Osteoblast (primary cell): ENCODE measurements at places on chromosomes 5 and 9. TPM values are rescaled to one million over a fixed set of nuclear protein-coding genes. Genes with fewer than 3 reads are reported as not detected.
A peak's percentile ranks its signal among the peaks of the same experiment; 100 is the strongest.

The UGT3A2 gene
- under 0.01 TPM in 1 of 2 replicates, not detected in the other for total RNA-seq

The STING1 gene
- total RNA-seq, result 46.3 and 48.3 TPM in 2 replicates

The LCN2 gene
- not detected in 2 replicates for total RNA-seq

The SV2C gene
- total RNA-seq, result not detected in 2 replicates

The TPRN gene
- total RNA-seq, result 9.7 and 10.5 TPM in 2 replicates

The TEX48 gene
- not detected in 2 replicates for total RNA-seq

DNA sequence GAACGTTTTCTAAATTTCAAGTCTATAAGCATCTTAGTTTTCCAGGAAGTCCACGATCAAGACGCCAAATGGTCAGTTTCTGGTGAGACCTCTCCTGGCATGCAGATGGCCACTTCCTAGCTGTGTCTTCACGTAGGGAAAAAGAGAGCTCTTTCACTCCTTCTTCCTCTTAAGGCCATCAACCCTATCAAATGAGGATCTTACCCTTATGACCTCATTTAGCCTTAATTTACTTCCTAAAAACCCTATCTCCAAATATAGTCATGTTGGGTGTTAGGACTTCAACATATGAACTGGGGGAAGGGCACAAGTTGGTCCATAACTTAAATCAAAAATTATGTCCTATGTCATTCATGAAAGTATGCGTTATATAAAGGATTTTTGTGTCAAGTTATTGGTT, 229.5 kb downstream of the ARL15 start:
- H3K27me3 ChIP-seq, result no peaks in the 10 kb centered on the region
- H3K4me3 ChIP-seq, result no peak overlapping the region
- peaks cover 4% of the 10 kb centered on the region for H3K4me1 ChIP-seq
- no peak for DNase-seq

GRCh38 chr5:167658889-167659288, 632.6 kb upstream of the WWC1 start:
- no peaks in the 10 kb centered on the region for H3K36me3 ChIP-seq
- no peak overlapping the region for H3K27ac ChIP-seq
- H3K4me1 ChIP-seq, result peaks cover 11% of the 10 kb centered on the region
- no peak for DNase-seq
- H3K4me3 ChIP-seq, result no peak overlapping the region

DNA sequence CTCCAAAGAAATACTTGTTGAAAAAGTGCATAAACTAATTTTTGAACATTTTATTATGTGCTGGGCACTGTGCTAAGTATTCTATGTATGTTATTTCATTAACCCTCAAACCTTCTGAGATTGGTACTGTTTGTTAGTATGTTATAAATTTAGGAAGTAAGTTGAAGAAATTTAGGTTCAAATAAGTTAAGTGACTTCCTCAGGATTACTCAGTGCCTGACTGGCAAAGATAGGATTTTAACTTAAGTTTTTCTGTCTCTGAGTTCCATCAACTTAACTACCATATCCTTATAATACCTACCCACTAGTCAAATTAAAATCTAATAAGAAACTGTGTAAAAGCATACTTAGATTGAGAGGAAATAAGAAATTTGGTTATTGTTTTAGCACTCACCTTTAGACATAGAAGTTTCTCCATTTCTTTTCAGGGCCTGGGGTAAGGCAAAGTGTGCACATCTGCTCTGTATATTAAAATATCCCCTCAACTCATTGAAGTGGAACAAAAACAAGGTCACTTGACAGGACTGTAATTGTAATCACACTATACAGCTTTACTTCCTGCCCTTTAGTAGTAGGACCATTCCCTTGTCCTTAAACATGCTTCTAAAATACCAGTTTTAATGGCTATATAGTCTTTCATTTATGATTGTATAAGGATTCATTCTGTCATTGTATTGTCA, 15.2 kb downstream of the TGFBR1 start:
- no peaks in the 10 kb centered on the region for H3K36me3 ChIP-seq
- no peak for DNase-seq
- no peak overlapping the region for H3K27ac ChIP-seq
- no peaks in the 10 kb centered on the region for H3K4me1 ChIP-seq
- H3K4me3 ChIP-seq, result no peak overlapping the region

DNA sequence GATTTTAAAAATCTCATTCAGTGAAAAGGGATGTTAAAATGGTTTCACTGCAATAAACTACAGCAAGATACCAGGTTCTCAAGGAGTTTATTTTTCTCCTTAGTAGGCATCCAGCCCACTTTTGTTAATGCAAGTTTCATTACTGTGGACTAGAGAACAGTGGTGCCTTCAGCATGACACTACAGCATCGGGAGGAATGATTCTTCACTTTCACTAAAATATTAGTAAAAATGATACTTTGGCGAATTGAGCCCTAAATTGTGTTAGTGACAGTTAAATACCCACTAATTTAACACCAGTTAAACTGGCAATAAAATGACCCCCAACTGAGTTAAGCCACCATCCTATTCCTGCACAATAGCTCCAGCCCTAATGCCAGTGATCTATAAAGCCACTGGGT, 152.2 kb upstream of the MPDZ start:
- H3K27me3 ChIP-seq, result peaks cover 26% of the 10 kb centered on the region
- no peak overlapping the region for H3K4me3 ChIP-seq
- no peaks in the 10 kb centered on the region for H3K36me3 ChIP-seq
- peak; percentile 1 for DNase-seq
- no peak overlapping the region for H3K27ac ChIP-seq
- no peaks in the 10 kb centered on the region for H3K4me1 ChIP-seq

GRCh38 chr5:109370343-109370742, 39.4 kb downstream of the PJA2 start:
- peaks cover 39% of the 10 kb centered on the region for H3K36me3 ChIP-seq
- no peak for DNase-seq
- H3K4me3 ChIP-seq, result no peak overlapping the region
- H3K27me3 ChIP-seq, result no peaks in the 10 kb centered on the region
- no peak overlapping the region for H3K27ac ChIP-seq

- DNase-seq, result peak; percentile 71
- no peaks in the 10 kb centered on the region for H3K4me1 ChIP-seq
- H3K4me3 ChIP-seq, result no peak overlapping the region
- H3K36me3 ChIP-seq, result no peaks in the 10 kb centered on the region
- no peak overlapping the region for H3K27ac ChIP-seq
- H3K27me3 ChIP-seq, result peaks cover 27% of the 10 kb centered on the region
Measured at GRCh38 chr5:161544350-161544765, 2.2 kb downstream of the GABRB2 start.

DNA sequence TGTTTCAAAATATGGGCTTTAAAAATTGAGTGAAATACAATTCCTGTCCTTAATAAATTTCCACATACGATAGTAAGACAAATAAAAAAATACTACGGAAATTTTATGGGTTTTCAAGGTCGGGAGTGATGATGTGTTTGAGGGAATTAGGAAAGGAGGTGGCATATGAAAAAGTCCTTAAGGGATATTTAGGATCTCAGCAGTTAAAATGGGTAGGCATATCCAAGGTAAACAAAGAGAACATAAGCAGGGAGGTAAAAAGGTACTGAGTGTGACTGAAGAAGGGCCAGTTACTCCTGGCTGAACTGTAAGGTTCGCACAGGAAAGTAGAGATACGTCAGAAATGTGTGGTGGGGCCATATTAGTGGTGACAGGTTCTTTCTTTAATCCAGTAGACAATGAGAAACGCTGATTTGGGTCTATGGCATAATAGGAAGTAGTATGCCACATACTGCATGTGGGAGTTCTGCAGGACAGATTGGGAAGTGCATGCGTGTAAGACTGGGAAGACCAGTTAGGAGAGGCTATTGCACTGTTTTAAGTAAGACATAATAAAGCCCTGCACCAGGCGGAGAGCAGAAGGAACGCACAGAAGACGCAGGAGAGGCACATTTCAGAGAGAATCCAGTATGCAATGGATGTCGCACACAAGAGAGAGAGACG, 937 bp upstream of the HMGCR start:
- H3K36me3 ChIP-seq, result no peaks in the 10 kb centered on the region
- peak overlapping the region; percentile 93 for H3K27ac ChIP-seq
- peak; percentile 95 for DNase-seq
- no peaks in the 10 kb centered on the region for H3K27me3 ChIP-seq
- H3K4me1 ChIP-seq, result peaks cover 11% of the 10 kb centered on the region
- peak overlapping the region; percentile 87 for H3K4me3 ChIP-seq

DNA sequence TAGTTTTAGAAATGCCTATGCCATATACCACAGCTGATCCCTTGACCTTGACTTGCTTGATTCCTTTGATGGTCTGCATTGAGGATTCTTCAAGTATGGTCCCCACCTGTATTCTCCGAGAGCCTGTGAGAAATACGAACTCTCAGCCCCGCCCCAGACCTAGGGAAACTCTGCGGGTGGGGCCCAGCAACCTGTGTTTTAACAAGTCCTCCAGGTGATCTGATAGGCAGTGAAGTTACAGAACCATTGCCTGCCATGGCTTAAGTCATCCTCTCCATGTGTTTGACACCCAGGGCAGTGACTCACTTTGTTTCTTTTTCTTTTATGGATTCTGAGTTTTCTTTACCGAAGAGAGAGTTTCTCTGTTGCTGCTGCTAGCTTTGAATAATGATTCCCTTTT, 18.5 kb downstream of the FRMPD1 start:
- H3K4me3 ChIP-seq, result no peak overlapping the region
- H3K4me1 ChIP-seq, result no peaks in the 10 kb centered on the region
- no peak overlapping the region for H3K27ac ChIP-seq
- DNase-seq, result no peak

- H3K36me3 ChIP-seq, result no peaks in the 10 kb centered on the region
- DNase-seq, result no peak
- no peak overlapping the region for H3K4me3 ChIP-seq
- H3K4me1 ChIP-seq, result no peaks in the 10 kb centered on the region
- no peak overlapping the region for H3K27ac ChIP-seq
- H3K27me3 ChIP-seq, result no peaks in the 10 kb centered on the region
Measured at GRCh38 chr9:99590840-99591239, 230.8 kb upstream of the NR4A3 start.

DNA sequence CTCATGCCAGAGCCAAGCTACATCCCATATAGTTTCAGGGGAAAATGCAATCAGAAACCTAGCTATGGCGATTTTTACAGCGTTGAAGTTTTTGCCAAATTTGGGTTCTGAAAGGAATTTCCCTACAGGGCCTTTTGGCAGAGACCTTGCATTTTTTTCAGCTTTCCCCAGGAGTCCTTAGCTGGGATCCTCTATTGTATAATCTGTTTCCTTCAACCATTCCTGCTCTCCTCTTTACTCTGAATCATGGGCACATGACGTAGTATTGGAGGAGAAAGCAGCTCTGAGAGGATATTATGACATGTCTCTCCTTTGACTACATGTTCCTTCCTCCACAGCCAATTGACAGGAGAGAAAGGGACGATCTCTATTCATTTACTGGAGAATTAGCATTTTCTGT, 118.5 kb upstream of the ERCC6L2 start:
- no peaks in the 10 kb centered on the region for H3K36me3 ChIP-seq
- peaks cover 19% of the 10 kb centered on the region for H3K27me3 ChIP-seq
- no peak overlapping the region for H3K4me3 ChIP-seq

DNA sequence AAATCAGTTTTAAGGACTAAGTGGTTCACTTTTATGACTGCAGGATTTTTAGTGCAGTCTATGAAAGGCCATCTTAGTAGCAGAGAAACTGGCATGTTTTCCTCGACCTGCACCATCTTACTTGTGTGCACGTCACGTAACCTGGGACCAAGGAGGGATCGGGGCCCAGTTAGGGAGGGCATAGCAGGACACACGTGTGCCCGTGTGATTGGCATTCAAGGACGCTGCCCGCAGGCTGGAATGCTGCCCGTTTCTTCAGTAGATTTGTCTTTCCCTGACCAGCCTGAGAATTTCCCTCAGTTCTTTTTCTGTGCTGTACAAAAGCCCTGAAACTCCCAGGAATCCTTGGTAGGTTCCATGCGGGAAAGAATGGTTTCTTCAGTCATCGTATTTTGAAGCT, 196.3 kb downstream of the TRIO start:
- H3K4me3 ChIP-seq, result no peak overlapping the region
- H3K36me3 ChIP-seq, result peaks cover 92% of the 10 kb centered on the region
- H3K27me3 ChIP-seq, result no peaks in the 10 kb centered on the region
- H3K27ac ChIP-seq, result peak overlapping the region; percentile 36
- peaks cover 4% of the 10 kb centered on the region for H3K4me1 ChIP-seq
- no peak for DNase-seq

- no peak overlapping the region for H3K4me3 ChIP-seq
- peaks cover 53% of the 10 kb centered on the region for H3K27me3 ChIP-seq
- no peaks in the 10 kb centered on the region for H3K36me3 ChIP-seq
- no peak overlapping the region for H3K27ac ChIP-seq
Measured at GRCh38 chr9:130328349-130328801, 62.8 kb downstream of the HMCN2 start.

DNA sequence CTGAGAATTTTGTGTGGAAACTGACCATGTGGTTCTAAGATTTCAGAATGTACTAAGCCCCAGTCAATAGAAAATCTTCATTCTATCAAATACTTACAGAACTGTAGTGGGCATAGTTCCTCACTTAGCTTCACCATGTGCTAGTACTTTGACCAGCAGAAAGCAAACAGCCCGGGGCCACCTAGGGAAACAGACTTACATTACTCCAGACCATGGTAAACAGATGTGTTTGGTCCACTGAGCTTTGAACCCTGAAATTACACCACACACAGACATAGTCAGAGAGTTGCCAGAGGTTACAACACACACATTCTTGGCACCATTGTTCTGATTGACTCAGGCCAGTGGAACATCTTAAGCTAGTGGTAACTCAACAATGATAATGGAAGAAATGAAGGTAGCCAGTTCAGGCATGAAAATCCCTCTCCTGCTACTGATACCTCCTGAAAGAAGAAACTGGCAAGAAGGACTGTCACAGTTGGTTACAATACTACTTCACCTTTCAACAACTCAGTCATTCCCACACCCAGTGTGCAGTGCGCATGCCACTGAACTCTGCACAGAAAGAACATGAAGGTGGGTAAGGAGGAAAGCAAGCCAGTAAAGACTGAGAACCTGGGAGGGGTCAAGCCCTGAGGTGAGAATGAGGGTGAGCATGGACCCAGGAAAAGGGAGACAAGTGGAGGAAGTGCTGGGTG, 18.7 kb upstream of the LECT2 start:
- H3K36me3 ChIP-seq, result no peaks in the 10 kb centered on the region
- peak; percentile 21 for DNase-seq
- no peak overlapping the region for H3K27ac ChIP-seq
- H3K27me3 ChIP-seq, result no peaks in the 10 kb centered on the region

- no peaks in the 10 kb centered on the region for H3K36me3 ChIP-seq
- H3K27ac ChIP-seq, result no peak overlapping the region
- DNase-seq, result no peak
- H3K27me3 ChIP-seq, result peaks cover 7% of the 10 kb centered on the region
- H3K4me3 ChIP-seq, result no peak overlapping the region
- no peaks in the 10 kb centered on the region for H3K4me1 ChIP-seq
Measured at GRCh38 chr5:163533223-163533622, 27.8 kb downstream of the MAT2B start.
